ENCODE measurements at places on chromosomes 13 and 19.

GRCh38 chr19:50537769-50538230 is 24.1 kb upstream of the ASPDH start:
- peak; percentile 35 for DNase-seq

- no peak for DNase-seq
These were observed 14.5 kb upstream of the CERS4 start for GRCh38 chr19:8194528-8195267.

DNA sequence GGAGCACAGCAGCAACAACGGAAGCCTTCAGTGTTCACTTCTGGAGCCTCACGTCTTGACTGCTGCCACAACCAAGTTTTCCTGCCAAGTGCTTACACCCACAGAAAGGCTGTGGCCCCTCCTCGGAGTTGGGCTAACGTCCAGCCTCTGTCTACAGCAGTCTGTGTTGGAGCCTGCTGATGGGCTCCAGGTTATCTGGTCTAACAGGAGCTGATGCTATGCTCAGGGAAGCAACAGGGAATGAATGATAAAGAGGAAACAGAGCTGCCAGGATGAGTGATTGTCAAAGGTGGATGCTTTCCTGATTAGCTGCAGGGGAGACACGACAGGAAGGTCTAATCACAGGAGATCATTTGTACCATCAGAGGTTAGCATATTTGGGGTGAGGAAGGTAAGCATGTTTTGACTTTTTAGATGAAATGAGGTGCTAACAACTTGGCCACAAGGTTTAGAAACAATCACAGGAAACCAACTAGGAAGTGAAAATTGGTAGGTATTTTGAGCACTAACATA is 53.8 kb upstream of the RCBTB2 start:
- DNase-seq: no peak

- DNase-seq: no peak
These were observed 13.1 kb downstream of the INSR start for GRCh38 chr19:7280940-7281666.

DNA sequence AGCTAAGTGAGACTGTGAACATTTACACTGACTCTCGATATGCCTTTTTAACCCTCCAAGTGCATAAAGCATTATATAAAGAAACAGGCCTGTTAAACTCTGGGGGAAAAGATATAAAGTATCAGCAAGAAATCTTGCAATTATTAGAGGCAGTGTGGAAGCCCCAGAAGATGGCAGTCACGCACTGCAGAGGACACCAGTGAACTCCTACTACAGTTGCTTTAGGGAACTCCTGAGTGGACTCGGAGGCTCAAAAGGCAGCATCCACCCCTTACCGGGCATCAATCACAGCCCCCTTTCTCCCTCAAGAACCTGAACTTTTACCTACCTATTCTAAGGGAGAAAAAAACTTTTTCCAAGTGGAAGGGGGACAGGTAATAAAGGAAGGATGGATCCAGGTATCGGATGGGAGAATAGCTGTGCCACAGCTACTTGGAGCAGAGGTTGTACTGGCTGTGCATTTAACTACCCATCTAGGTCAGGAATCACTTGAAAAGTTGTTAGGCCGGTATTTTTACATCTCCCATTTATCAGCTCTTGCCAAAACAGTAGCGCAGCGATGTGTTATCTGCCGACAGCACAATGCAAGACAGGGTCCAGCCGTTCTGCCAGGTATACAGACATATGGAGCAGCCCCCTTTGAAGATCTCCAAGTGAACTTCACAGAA is 80.1 kb downstream of the ZNF486 start:
- DNase-seq: peak; percentile 16

- DNase-seq: no peak
These were observed 77.5 kb downstream of the ZNF536 start for GRCh38 chr19:30449673-30450072.

DNA sequence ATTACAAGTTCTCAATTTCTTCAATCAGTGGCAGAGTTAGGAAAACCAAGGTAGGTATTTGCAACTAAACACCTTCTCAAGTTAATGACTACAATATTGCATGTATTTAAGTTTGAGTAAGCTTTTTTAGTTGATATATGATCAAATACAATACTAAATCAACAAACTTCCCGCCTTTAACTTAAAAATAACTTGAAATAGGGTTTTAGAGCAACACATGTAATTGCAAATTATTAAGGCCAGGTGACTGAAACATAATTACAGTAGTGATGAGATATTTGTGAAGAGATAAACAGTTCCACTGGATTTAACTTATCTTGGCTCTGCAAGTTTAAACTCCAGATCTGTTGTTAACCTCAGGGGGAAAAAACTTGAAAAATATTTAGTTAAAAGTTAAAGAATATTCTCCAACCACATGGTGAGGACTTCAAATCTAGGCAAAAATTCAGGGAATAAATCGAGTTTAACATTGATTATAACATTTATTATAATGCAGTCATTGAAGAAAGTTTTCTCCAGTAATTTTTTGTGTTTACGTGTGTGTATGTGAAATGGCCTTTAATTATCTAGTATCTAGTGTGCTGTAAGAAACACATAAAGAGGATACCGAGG is 3.6 kb downstream of the DACH1 start:
- no peak for DNase-seq

GRCh38 chr19:29785955-29786589 is 25.7 kb upstream of the CCNE1 start:
- no peak for DNase-seq

DNA sequence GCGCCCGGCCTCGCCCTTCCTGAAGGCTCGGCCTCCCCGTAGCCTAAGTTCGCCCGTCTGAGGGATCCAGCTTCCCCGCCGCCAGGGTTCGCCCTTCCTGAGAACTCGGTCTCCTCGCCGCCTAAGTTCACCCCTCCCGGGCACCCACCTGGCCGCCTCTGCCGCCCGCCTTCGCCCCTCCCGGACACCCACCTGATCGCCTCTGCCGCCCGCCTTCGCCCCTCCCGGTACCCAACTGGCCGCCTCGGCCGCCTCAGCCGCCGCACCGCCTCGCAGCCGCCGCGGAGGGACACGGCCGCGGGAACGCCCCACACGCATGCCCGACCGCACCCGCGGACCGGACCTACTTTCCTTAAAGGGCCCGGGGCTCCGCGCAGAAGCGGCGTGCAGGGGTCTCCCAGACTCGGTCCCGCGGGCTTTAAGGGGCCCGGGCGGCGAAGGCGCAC is at the start of gene MOB3A:
Gene MOB3A (minus strand): TSS at position 293 of the 446 bp plus-strand sequence. CDS start 17,766 bp downstream, outside the sequence.
- DNase-seq: peak; percentile 90

- DNase-seq: no peak
These were observed 13.3 kb downstream of the NDUFB7 start for GRCh38 chr19:14558370-14559066.

GRCh38 chr19:12668932-12669269 is 2.3 kb downstream of the WDR83 start:
- no peak for DNase-seq

DNA sequence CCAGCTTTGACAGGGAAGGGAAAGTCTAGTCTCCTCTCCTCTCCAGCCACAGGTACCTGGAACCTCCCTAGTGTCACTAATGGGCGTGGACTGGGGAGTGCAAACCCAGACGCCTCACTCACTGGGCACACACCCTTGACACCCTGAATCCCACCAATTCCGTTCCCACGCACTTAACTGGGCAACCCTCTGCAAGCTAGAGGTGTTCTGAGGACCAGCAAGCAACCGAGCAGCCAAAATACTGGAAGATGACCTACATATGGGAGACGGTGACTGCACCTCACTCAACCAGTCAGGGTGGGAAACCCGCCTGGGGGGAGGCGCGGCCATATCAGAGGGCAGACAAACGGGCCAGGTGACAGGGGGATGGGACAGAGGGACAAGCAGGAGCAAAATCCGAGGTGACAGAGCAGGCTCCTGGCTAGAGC is 991 bp downstream of the ABHD17A start:
- DNase-seq: no peak

GRCh38 chr19:5352229-5352763 is 11.7 kb upstream of the PTPRS start:
- DNase-seq: no peak

GRCh38 chr13:47480121-47480520 is 521.0 kb downstream of the SUCLA2 start:
- no peak for DNase-seq

- DNase-seq: no peak
These were observed 5.4 kb downstream of the UPF3A start for GRCh38 chr13:114286808-114287207.

GRCh38 chr13:36764536-36764935 is 54.5 kb upstream of the RFXAP start:
- DNase-seq: no peak

DNA sequence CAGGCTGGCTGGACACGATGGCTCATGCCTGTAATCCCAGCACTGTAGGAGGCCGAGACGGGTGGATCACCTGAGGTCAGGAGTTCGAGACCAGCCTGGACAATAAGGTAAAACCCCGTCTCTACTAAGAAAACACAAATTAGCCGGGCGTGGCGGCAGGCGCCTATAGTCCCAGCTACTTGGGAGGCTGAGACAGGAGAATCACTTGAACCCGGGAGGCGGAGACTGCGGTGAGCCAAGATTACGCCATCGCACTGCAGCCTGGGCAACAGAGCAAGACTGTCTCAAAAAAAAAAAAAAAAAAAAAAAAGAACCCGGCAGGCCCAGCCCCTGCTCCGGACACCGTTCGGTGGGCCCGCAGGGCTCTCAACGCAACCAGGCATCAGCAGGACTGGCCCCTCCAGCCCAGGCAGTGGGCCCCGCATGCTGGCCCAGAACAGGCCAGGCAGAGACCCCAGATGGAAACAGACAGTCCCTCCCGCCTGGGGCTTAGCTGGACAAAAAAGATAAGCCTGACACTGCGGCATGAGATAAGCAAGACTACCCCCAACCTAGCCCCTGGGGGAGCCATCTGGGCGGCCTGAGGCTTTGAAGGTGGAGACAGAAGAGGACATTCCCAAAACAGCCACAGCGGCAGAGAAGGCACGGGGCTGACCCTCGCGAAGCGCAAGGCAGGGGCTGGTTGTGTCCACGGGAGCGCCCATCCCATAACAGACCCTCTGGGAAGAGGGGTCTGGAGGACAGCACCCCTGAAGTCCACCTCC is 11.6 kb downstream of the REXO1 start:
- DNase-seq: no peak

GRCh38 chr19:16521715-16522289 is 20.4 kb downstream of the CHERP start:
- no peak for DNase-seq

- no peak for DNase-seq
These were observed 77.3 kb downstream of the FGF9 start for GRCh38 chr13:21748166-21748565.

GRCh38 chr13:23912469-23912868 is 15.2 kb upstream of the C1QTNF9B start:
- DNase-seq: no peak

- no peak for DNase-seq
These were observed 285.8 kb downstream of the DIAPH3 start for GRCh38 chr13:59877933-59878332.

DNA sequence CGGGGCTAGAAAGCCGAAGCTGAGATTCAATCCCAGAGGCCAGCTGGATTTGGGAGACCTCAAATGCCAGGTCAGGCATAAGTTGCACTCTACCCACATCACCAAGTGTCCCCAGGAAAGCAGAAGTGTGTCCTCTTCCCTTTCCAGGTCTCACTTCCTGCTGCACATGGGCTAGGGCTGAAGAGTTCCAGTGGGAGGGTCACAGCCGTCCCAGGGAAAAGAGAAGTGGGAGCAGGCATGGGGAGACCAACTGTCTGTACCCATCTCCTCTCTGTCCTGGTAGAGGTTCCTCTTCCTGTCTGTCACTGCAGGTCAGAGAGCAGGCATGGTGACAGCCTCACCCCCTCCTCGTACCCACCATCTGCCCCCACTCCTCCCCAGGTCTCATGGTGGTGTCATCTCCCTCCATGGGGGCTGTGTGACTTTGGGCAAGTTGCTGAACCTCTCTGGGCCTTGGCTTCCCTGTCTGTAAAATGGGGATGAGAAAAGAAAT is 14.8 kb downstream of the AXL start:
- no peak for DNase-seq

GRCh38 chr13:75415171-75415570 is 66.8 kb downstream of the TBC1D4 start:
- DNase-seq: no peak

- DNase-seq: no peak
These were observed 384.3 kb downstream of the HS6ST3 start for GRCh38 chr13:96474181-96474557.

DNA sequence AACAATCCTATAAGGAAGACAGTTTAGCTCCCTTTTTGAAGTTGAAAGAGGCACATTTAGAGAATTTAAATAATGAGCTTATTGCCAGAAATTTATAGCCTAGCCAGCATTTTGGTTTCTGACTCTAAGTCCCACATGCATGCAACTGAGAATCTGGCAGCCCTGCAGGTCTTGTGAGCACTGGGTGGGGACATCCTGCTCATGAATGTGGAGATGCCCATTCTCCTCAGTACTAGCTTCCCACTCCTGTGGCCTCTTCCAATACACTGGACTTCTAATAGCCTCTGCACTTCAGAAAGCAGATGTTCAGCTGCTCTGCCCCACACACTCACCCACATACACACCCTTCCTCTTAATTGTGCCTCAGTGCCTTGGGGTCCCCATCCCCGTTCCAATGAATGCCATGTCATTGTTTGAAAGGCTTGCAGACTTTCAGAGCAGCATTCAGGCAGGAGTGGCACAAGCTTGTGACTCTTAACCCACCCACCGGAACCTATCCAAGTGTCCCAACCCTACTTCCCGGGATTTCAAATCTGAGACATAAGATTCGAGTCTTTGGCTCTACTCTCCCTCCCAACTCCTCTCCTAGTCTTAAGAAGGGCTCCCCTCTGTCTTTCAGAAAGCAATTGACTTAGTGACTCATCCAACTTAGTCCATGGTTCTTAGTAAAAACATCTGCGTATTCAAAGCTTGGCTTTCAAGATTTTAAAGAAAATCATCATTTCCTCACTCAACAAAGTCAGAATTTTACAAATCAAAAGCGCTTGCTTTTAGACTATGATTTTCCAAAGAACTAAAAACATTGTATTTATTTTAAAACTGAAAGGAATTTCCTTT is 80.0 kb upstream of the FREM2 start:
- no peak for DNase-seq

DNA sequence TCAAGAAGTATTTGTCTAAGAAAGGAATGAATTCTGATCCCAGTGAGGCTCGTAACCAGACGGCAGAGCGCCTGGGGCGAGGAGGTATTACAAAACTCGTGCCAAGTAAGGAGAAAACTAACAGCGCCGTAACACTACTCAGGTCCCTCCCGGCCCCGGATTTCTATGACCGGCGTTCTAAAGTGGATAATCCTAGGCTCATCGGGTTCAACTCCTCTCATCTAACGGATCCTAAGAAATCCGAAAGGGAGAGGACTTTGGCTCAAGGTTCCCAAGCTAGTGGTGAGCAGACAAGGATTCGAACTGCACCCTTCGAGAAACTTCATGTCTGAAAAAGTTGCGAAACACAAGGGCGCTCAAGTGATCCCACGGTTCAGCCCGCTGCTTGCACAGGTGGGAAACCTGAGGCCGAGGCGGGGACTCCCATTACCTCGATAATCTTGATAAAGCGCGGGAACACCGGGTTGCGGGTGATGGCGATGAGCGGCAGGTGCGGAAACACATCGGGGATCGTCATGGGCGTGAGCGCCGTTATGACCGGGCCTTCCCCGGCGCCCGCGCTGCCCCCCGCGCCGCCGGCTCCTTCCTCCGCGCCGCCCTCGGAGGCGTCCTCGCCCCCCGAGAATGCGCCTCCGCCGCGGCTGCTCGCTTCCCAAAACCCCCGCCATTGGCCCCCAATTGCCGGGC is 529 bp downstream of the LONP1 start:
- no peak for DNase-seq

- DNase-seq: no peak
These were observed 13.5 kb downstream of the LILRA5 start for GRCh38 chr19:54299515-54299914.

- no peak for DNase-seq
These were observed 38.7 kb downstream of the BRCA2 start for GRCh38 chr13:32354040-32354439.
